ENCODE measurements at places on chromosomes 2 and 18.

GRCh38 chr2:13504808-13505207 is 788.1 kb downstream of the TRIB2 start:
- DNase-seq: no peak

DNA sequence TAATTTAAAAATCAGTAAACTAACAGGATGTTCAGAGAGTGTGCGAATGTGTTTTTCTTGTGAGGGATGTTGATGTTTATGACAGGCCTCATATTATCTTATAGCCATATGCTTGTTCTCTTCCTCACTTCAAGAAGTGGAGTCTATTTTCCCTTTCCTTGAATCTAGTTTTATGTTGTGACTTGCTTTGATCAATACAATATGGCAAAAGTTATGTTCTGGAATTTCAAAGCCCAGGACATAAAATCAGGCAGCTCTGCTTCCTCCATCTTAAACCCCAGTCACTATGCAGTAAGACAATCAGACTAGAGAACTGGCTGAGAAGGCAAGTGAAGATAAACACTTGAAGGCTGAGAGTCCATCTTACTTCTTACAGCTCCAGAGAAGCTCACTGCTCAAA is 585.1 kb upstream of the NETO1 start:
- no peak for DNase-seq

- no peak for DNase-seq
Measured at GRCh38 chr2:178908810-178909209, 101.6 kb upstream of the TTN start.

DNA sequence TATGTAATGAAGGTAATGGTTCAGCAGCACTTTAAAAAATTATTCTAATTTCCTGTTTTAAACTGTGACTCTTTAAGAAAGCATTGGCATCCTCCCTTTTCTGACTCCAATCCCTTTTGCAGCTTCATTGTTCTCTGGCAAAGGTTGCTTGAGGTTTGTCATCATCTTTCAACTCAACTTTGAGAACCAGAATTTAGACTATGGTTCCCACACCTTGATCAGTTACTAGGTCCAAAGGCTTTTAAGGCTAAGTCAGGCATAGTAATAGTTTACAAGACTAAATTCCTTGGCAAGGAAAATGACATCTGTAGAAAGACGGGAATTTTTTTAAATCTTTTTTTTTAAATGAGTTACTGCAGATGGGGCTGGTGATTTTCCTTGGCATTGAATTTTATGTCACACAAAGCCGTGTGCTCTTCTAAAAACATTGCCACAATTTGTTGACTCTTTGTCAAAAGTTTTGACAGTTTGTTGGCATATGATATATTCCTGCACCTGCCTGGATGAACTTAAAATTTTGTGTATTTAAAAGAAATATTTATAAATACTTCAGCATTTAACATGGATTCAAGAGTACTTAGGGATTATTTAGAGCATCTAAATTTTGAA is 451.0 kb downstream of the MEIS1 start:
- DNase-seq: no peak

- DNase-seq: no peak
Measured at GRCh38 chr2:193581807-193582206, 1387.1 kb upstream of the TMEFF2 start.

DNA sequence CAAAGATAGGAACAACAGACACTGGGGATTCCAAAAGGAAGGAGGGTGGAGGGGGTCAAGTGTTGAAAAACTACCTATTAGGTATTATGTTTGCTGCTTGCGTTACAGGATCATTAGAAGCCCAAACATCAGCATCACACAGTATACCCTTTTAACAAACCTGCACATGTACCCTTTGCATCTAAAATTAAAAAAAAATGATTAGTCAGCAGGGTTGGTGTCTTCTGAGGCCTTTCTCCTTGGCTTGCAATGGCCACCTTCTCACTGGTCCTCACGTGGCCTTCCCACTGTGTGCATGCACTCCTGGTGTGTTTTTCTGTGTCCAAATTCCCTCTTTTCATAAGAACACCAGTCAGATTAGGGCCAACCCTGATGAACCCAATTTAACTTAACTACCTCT is 5.6 kb upstream of the IMPA2 start:
- DNase-seq: no peak

DNA sequence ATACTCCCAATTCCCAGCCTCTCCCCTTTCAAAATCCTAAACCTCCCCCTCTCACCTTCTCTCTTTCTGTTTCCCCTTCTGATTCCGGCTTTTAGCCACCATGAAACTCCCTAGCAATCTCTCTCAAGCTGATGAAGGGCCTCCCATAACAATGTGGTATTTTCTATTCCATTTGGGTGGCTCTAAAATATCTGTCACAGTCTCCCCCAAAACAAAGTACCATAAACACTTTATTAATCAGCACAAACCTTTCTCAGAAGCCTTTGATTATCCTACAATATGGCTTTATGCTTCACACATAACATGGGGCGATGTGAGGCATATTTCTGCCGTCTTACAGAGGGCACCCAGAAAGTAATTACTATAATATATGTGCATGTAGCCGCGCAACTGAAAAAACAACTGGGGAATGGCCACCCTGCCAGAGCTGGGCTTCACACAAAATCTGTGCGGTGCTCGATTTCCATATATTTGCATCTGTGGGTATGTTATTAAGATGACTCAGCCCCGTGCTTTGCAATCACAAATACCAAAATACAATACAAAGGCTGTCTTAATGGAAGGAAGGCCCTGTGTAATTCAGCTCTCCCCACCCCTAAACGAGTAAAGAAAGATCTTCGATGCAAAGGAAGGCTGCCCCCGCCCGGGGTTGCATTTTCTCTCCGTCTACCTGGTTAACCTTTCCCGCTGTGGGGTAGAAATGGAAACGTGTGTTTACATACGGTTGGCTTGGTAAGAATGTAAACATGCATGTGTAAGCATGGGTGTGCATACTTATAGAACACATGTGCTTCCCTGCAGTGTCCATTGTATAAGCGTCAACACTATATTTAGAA is 81.4 kb downstream of the CELF4 start:
- DNase-seq: peak; percentile 59

DNA sequence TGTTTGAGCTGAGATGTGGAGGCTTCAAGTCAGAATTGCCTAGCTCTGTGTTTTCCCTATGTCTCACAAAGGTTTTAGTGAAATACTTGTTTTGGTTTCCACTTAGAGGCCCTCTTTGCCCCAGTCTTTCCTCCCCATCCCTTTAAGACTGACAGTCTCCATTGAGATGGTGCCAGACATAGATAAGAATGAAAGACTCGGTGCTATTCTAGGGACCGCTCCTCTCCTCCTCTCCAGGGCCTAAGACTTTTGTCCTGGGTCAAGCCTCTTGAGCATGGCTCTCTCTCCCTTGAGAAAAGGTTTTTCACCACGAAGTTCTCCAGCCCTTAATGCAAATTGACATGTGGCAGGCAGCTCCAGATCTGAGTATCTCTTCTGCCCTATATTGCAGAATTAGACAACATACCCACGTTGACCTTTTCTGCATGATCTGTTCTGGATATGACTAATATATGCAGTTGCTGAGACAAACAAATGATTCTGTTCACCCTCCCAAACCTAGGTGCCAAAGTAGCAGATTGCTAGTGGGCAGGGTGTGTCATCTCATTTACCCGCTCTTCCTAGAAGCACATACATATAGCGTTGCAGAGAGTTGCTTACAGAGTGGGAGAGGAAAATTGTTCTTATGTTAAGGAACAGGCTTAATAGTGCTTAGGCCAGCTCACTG is 47.5 kb upstream of the ACSL3 start:
- no peak for DNase-seq

GRCh38 chr2:20231598-20232026 is 6.7 kb upstream of the SDC1 start:
- peak; percentile 84 for DNase-seq

DNA sequence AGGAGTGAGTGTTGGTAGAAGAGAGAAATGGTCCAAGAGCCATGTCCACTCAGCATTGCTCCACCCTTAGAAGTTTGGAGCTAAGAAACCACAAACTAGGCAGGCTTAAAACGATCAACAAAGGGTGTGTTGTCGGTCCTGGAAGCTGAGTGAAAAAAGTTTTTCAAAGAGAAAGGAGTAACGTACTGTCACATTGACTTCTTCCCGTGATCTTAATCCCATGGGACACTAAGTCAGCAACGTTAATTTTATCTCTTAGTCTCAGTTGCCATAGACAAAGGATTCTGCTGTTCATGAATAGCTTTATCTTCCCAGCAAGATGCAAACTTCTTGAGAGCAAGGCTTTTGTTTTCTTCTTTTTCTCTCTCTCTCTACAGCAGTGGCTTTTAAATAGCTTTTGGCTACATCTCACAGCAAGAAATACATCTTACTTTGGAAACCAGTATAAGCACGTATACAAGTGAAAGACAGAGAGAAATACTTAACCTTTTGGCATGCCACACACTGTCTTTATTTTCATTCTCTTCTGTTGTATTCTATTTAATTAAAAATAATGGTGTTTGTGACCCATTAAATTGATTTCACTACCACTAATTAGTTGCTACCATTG is 377.4 kb downstream of the TGIF1 start:
- no peak for DNase-seq

DNA sequence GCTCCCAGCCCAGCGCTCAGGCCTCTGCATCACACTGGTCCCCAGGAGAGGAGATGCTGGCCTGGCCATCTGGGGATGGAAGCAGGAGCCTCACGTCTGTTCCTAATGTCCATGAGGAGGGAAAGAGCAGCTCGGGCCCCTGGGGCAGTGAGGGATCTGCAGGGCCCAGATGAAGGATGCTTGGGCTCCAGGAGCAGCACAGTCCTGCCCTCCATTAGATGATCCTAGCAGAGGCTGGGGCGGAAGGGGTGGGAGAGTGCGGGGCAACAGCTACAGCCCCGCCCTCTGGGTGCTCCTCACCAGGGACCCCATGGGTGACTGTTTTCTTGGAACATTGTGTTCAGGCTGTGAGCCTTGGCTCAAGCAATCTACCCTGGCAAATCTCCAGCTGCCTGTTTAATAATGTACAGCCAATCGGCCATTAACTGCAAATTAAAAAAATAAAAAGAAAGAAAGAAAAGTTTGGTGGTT is 49.7 kb downstream of the TNS1 start:
- no peak for DNase-seq

GRCh38 chr2:126518196-126518595 is 137.8 kb upstream of the GYPC start:
- DNase-seq: no peak

GRCh38 chr2:237199577-237199976 is 113.9 kb downstream of the COPS8 start:
- DNase-seq: peak; percentile 48

DNA sequence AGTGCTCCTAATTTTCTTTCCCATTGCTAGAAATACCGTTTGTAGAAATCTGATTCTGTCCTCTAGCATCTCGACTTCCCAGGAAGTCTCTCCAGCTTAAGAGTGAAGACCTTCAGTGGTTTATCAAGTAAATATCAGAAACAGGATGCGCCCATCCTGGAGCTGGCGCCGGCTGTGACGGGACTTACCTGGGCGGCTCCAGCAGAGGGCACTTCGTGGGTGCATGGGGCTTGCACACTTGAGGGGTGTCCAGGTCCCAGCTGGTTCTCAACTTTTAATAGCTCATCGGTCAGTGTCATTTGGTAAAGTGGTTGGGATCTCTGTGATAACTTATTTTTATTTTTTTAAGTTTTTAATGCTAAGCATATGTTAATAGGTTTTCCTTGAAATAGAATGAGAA is 167.0 kb upstream of the TPO start:
- peak; percentile 45 for DNase-seq

GRCh38 chr2:88054782-88055370 is 707 bp downstream of the KRCC1 start:
- no peak for DNase-seq

DNA sequence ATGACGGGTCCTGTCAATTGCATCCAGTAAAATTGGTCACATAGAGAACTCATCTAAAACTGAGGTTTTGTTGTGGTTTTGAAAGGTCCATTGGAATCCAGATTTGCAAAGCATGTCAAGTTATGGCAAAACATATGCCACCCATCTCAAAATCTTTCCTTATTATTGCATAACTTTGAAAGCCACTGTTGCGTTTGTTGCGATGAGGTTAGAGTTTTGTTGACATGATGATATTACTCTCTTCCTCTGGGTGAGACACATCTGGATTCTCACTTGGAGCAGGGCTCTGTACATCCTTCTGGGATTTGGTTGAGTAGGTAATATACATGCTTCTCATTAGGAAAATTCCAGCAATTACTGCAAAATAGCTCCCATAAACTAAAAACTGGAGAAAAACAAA is 20.6 kb downstream of the SCYGR5 start:
- DNase-seq: no peak

- no peak for DNase-seq
Measured at GRCh38 chr2:121579309-121579708, 48.6 kb downstream of the RNU4ATAC start.

DNA sequence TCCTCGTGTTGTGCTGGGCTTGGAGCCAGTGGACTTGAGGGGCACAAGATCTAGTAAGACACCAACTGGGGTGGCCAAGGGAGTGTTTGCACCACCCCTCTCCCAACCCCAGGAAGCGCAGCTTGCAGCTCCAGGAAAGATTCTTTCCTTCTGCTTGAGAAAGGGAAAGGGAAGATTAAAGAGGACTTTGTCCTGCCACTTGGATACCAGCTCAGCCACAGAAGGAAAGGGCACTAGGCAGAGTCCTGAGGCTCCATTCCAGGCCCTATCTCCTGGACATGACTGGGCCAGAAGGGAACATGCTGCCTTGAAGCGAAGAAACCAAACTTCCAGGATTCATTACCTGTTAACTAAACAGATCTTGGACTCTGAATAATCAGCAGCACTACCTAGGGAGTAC is 44.9 kb upstream of the UGP2 start:
- no peak for DNase-seq

DNA sequence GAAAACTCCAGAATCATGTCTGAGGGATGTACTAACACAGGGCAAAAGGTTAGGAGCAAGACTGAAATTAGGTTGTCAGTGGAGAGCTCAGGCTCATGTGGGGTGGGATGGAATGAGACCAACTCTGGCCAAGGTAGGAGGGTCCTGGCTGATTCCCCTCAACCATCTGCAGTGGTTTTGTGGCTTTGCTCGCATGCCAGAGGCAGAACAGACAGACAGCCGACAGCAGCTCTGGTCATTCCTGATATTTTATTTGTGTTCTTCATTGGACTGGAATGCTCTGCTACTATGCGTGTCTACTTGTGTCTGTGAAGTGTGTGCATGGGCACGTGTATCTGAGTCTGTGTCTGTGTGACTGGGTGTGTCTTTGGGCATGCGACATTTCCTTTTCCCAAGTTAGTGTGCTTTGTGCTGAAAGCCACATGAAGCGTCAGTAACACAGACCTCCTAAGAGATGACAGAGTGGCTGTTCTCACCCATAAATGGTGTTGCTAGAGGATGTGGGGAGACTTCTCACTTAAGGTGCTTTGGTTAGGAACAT is 239.5 kb downstream of the CNTNAP5 start:
- DNase-seq: no peak

GRCh38 chr18:67783196-67783946 is 266.9 kb upstream of the DSEL start:
- no peak for DNase-seq

GRCh38 chr2:137771064-137771463 is 193.2 kb upstream of the HNMT start:
- DNase-seq: no peak

- no peak for DNase-seq
Measured at GRCh38 chr2:182729710-182730339, 13.8 kb downstream of the DNAJC10 start.
